A549 treated with ZK216348 at 1 μM for 4 hours (cell line): ENCODE measurements at places on chromosomes 3 and 15. TPM values are rescaled to one million over a fixed set of nuclear protein-coding genes. Genes with fewer than 3 reads are reported as not detected.

The BTD gene
- 14.9 to 17.3 TPM (median 16.3 TPM) in 5 replicates for total RNA-seq

The CHDH gene
- 1.4 to 3.0 TPM (median 2.3 TPM) in 5 replicates for total RNA-seq

The CX3CR1 gene
- not detected in 5 replicates for total RNA-seq

The UPK1B gene
- 8.1 to 16.0 TPM (median 13.6 TPM) in 5 replicates for total RNA-seq

The ISLR gene
- total RNA-seq, result 0.24 to 0.41 TPM (median 0.33 TPM) in 4 of 5 replicates, not detected in the other
